ENCODE measurements at places on chromosomes 6 and 20.

- peak; percentile 19 for DNase-seq
Observed at GRCh38 chr6:84763003-84763885, 1.2 kb downstream of the TBX18 start.

GRCh38 chr6:82775361-82775760, 290.3 kb downstream of the UBE3D start:
- DNase-seq = no peak

DNA sequence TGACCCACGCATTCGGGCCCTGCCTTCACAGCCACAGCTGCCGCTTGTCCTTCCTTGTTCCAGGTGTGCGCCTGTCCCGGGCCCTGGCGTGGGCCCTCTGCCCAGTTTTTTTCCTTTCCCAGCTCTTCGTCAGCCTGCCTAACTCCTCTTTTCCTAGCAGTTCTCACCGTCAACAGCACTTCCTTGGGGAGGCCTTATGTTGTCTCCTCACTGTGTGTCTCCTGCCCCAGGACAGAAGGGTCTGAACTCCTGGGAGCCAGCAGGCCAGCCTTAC, 71.8 kb downstream of the CDS2 start:
- no peak for DNase-seq

- no peak for DNase-seq
Observed at GRCh38 chr6:114287461-114287860, 55.4 kb downstream of the HS3ST5 start.

DNA sequence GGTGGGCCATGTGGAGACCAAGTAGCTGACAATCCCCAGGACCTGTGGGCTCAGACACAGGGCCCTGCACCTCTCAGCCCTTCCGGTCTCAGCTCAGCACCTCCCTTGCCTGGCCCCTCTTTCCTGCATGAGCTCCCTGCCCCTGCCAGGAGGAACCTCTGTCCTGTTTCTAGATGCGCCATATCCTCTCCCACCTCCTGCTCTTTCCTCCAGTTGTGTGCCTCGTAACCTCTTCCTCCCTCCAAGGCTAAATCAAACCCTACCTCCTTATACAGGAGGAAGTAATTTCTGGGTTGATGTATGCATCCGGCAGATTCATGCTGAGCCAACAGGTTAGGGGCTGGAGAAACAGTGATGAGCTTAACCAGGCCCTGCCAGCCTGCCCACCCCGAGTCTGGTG, 30.9 kb downstream of the ITPR3 start:
- no peak for DNase-seq

DNA sequence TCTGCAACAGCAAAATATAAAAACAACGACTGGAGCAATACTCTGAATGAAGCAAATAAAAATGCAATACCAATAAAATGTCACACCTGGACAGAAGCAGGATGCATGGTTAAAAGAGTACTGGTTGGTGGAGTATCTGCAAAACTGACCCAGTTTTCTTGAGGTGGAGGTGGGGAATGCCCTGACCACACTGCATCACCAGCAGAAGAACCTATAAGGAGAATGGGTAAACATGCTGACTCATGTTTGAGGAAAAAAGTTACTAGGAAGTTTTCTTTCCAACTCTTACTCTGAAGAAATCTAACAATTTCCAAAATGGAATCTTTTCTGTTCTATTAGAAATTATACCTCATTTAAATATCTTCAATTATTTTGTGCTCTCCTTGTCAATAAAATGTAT, 43.6 kb downstream of the REPS1 start:
- peak; percentile 72 for DNase-seq

DNA sequence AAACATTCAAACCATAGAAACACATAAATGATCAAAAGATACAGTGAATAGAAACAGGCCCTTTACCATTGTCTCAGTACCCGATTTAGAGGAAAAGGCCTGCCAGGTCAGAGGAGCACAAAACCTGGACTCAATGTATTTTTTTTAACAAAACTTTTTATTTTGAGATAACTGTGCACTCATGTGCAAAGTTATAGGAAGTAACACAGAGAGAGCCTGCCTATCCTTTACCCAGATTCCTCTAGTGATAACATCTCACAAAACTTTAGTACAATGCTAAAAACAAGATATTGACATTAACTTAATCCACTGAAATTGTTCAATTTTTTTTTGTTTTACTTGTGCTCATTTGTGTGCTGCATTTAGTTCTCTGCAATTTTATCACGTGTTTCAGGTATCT, 36.8 kb upstream of the SAMD3 start:
- no peak for DNase-seq

- no peak for DNase-seq
Observed at GRCh38 chr6:53290537-53291510, 57.9 kb downstream of the ELOVL5 start.

GRCh38 chr6:17999425-17999824, 12.0 kb upstream of the KIF13A start:
- no peak for DNase-seq

GRCh38 chr20:3306068-3306467, 67.1 kb upstream of the SLC4A11 start:
- DNase-seq = no peak

DNA sequence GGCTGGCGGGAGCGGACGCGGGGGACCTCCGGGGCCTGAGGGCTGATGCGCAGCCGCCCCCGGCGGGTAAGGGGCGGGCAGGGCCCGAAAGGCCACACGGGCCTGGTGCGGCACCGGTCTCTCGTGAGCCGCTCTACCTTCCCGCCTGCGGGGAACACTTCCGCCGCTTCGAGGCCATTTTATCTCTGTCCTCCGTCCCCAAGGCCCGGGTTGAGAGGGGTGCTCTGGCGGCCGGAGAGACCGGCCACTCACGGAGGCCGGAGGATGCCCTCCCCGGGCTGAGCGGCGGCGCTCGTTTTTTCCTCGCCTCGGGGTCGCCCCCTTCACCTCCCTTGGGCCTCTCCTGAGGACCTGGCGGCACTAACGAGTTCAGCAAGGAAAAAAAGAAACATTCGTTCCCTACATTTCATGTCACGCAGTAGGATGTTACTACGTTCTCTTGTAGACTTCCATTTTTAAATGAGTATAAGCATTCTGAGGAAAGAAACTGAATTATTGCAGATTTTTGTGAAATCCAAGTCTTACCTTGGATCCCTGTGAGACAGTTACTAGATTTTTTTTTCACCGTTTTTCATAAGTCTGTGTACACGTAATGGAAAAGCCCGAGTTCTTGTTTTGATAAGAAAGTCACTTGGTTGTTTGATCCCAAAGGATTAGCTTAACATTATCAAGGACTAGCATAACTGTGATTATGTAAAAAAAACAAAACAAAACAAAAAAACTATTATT, 575 bp downstream of the WTAP start:
- peak; percentile 22 for DNase-seq

GRCh38 chr6:75893058-75893775, 144.2 kb downstream of the MYO6 start:
- peak; percentile 68 for DNase-seq

DNA sequence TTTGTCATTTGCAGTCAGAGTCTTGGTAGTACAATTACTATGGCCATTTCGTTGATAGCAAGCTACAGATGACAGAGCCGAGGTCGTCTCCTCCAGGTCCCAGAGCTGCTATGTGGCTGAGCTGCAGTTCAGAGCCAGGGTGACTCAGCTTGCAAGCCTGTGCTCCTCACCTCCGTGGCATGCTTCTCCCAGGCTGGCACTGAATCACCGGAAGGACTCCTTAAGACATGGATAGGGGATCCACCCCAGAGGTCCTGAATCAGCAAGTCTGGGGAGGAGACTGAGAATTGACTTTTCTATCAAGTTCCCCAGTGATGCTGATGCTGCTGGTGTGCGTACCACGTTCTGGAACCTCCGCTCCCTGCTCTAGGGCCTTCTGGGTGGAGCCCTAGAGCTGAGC, 291.2 kb downstream of the CDH26 start:
- peak; percentile 99 for DNase-seq

DNA sequence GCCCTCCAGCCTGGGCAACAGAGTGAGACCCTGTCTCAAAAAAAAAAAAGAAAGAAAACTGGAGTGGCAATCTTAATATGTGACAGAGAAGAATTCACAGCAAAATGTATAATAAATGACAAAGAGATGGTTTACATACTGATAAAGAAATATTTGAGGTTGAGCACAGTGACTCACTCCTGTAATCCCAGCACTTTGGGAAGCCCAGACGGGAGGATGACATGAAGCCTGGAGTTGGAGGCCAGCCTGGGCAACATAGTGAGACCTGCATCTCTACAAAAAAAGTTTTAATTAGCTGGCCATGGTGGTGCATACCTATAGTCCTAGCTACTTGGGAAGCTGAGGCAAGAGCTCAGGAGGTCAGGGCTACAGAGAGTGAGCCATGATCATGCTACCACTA, 12.4 kb upstream of the DEFB118 start:
- no peak for DNase-seq

DNA sequence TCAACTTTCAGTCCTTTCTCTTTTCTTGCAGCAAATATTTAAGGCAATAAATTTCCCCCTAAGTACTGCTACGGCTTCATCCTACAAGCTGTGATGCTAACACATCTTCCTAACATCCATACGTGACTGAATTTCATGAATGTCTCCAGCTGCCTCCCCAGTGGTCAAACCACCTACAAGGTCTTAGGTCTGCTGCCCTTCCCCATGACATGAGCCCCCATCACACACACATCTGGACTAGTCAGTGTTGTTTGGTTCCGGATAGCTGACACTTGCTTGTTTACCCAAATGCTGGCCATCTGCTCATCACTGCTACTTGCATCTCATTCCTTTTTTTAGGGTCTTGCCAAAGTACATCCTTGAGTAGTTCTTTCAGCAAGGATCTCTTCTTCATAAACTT, 14.6 kb downstream of the RRBP1 start:
- DNase-seq = no peak

DNA sequence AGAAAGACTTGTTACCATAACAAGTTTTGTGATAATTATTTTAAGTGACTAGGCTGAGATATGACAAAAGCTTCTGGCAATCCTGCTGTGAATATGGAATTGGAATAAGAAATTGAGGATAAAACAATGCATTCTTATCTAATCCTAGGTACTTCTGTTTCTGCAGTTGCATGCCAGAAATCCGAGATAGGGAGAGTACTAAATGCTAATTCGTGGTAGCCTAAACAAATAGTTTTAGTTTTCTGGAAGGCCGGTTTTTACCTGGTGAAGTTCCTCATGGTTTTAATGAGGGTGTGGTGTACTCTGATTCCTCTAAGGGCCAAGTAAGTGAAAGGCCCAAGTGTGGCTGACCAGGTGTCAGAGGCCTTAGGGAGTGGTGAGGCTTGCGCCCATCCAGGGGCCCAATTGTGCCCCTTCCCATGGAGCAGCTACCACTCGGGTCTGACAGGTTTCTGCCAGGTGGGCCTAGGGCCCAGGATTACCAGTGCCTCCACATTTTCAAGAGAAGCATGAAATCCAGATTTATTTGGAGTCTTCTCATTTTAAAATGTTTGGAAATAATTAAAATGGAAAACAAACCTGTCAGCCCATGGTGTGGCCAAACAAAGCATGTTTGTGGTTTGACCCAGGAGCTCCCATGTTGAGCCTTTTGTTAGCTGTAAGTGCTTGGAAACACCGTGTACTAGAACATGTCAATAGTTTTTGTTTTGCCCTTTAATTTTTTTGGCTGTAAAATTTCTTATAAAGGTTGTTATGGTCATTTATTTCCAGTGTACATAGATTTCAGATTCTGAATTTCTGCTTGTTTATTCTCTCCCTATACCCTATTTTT, 6.6 kb downstream of the PLCB4 start:
- no peak for DNase-seq

DNA sequence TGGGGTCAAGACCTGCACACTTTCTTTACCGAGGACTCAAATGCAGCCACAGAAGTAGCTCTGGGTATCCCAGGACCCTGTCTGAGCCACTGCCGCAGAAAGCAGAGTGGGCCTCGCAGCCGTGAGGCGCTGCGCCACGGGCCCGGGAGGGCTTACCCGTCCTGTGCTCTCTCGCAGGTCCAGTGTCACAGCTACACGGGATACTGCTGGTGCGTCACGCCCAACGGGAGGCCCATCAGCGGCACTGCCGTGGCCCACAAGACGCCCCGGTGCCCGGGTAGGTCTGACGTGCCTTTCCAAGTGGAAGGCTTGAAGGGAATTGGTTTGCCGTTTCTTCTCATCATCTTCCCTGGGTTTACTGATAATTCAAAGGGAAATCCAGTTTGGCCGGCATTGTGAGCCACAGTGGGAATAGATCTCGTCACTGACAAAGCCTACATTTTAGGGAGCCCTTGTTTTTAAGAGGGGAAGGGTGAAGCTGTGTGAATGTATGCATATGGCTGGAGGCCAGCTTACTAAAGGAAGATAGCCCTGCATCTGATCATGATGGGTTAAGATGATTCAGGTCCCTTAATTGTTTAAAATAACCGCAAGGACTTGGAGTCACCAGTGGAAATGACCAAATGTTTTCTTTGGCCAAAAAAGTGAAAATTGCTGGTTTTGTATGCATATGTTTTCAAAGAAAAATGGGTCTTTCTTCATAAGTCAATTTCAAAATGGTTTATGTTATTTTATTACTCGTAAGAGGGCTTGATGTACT, 86.6 kb downstream of the SMOC2 start:
- DNase-seq = no peak

DNA sequence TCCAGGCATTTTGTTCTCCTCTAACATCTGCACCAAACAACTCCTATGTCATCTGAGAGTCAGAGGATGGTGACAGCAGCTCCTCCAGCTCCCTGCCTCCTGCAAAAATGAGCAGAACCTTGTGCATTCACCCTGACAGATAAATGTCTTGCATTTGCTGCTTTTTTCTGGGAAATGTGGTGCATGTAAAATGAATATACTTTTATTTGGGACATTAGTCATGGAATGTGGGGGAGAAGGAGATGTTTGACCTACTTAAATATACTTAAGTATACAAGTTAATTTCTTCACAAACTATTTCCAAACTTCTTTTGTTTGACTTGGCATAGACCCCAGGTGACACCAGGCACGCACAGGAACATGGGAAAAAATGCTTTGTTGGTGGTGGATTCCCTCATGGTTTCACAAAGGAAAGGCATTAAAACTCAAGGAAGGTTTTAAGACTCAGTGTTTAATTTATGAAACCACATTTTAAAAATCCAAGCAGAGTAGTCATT, 181.8 kb upstream of the MCHR2 start:
- DNase-seq = peak; percentile 44

GRCh38 chr6:169794317-169795055, 43.1 kb downstream of the ERMARD start:
- DNase-seq = no peak

GRCh38 chr6:2952557-2953095, 18.7 kb downstream of the SERPINB6 start:
- peak; percentile 74 for DNase-seq

- DNase-seq = no peak
Observed at GRCh38 chr6:134550604-134551003, 232.7 kb upstream of the SGK1 start.

- DNase-seq = peak; percentile 24
Observed at GRCh38 chr20:9059931-9060330, 9.0 kb upstream of the PLCB4 start.

- DNase-seq = peak; percentile 50
Observed at GRCh38 chr6:18360188-18360587, 27.0 kb upstream of the RNF144B start.

- no peak for DNase-seq
Observed at GRCh38 chr20:54429364-54429763, 46.0 kb upstream of the DOK5 start.

Measured in epithelial cell of esophagus (primary cell).